ENCODE measurements at places on chromosomes 7 and 10.

GRCh38 chr10:15853800-15854199 is 6.5 kb downstream of the MINDY3 start:
- H3K4me1 ChIP-seq = no peaks in the 10 kb centered on the region
- H3K36me3 ChIP-seq = no peaks in the 10 kb centered on the region
- H3K27ac ChIP-seq = no peak overlapping the region
- H3K4me3 ChIP-seq = no peak overlapping the region
- no peaks in the 10 kb centered on the region for H3K27me3 ChIP-seq

DNA sequence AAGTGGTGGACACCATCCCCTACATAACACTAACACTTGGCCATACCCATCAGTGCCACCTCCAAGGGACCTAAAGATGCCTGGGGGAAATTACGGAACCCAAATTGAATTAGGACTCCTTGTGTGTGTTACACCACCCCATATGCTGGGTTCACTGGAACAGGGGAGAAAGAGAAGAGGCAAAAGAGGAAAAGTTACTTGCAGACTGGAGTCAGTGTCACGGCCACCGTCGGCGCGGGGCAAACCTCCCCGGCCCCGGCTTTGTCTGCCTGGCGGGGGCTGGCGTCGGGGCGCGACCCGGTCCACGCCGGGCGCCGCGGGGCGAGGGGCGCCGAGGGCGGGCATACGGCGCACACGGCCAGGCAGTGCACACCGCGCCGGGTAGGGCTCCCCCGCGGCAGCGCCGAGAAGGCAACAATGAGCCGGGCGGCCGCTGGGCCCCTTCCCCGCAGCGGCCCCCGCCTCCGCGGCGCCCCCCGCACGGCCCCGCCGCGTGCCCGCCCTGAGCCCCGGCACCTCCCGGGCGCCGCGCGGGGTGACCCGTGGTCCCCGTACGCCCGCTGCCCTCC is 171.1 kb downstream of the FAM107B start:
- peaks cover 11% of the 10 kb centered on the region for H3K4me1 ChIP-seq
- H3K36me3 ChIP-seq = peaks cover 10% of the 10 kb centered on the region
- H3K27me3 ChIP-seq = no peaks in the 10 kb centered on the region

DNA sequence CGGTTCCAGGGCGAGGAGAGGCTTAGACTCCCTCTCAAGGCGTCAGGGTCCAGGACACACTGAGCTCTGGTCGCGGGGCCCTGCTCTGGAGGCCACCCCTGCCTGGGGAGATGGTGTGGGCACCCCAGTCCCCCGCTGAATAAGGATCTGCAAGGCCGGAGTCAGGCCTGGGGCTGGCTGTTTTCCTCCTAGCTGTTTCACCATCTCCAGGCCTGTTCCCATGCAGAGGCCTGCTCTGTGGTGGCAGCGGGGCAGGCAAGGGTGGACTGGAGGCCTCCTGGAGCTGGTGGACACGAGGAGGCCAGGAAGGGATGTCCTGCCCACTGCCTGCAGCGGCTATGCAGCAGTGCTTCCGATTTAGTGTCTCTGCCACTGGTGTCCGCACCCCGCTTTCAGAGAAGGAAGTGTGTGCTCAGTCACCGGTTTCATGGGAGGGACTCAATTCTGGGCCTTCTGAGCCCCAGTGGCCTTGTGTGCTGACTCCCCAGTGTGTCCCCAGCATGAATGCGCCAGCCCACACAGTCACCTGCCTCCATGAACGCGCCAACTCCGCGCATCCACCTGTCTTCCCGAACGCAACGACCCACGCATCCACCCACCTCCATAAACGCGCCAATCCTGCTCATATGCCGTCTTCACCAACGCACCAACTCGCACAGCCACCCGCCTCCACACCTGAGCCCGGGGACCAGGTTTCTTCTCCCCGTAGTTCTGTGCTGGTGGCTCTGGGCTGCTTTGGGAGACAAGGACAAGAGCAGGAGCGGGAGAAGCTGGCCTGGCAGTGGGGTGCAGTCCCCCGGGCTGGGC is 14.5 kb upstream of the GPR146 start:
- H3K27me3 ChIP-seq = no peaks in the 10 kb centered on the region
- no peak overlapping the region for H3K4me3 ChIP-seq
- peaks cover 40% of the 10 kb centered on the region for H3K4me1 ChIP-seq
- peaks cover 37% of the 10 kb centered on the region for H3K36me3 ChIP-seq

GRCh38 chr7:85039196-85039923 is 147.5 kb downstream of the SEMA3D start:
- DNase-seq = no peak
- no peak overlapping the region for H3K4me3 ChIP-seq
- no peaks in the 10 kb centered on the region for H3K4me1 ChIP-seq
- H3K36me3 ChIP-seq = no peaks in the 10 kb centered on the region
- H3K27me3 ChIP-seq = no peaks in the 10 kb centered on the region
- H3K27ac ChIP-seq = no peak overlapping the region

GRCh38 chr10:116198676-116199035 is 74.3 kb downstream of the GFRA1 start:
- H3K27ac ChIP-seq = no peak overlapping the region
- no peaks in the 10 kb centered on the region for H3K27me3 ChIP-seq
- no peak overlapping the region for H3K4me3 ChIP-seq
- H3K4me1 ChIP-seq = no peaks in the 10 kb centered on the region

DNA sequence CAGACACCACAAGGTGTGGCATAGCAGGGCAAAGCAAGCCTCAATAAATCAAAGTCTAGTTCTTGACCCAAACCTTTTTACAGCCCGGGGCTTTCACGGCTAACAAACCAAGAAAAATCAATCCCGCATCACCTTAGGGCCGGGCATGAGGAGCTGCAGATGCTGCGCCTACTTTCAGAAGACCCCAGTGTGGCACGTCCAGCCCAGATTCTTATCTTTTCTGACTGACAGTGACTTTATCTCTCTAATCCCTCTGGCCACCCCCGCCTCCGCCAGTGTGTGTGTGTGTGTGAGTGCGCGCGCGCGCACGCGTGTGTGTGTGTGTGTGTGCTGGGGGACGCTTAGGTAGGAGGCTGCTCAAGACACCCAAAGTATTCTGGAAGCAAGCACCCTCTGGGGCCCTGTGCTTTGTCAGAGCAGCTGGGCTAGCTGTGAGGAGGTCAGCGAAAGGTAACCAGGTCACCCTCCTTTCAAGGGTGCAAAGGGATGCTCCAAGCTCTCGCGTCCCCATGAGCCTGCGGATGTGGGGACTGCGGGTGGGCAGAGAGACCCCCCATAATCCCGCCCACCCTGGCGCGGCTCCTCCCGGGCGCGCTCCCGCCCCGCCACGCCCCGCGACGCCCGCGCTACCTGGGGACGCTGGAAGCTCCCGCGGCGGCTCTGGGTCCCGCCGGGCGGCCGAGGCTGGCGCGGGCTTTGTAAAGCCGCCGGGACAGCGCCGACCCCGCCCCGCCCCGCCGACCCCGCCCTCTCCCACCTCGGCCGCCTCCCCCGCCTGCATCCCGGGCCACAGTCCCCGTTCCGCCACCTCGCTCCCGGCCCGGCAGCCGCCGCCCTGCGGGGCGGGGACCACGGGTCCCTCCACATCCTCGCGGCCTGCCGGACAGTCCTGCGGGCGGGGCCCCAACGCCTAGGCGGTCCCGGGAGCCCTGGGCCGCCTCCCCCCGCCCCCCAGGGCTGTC is 57.1 kb upstream of the RHOBTB1 start:
- peak; percentile 88 for DNase-seq
- H3K4me3 ChIP-seq = peak overlapping the region; percentile 59
- no peaks in the 10 kb centered on the region for H3K36me3 ChIP-seq
- H3K27me3 ChIP-seq = no peaks in the 10 kb centered on the region
- no peak overlapping the region for H3K27ac ChIP-seq
- peaks cover 8% of the 10 kb centered on the region for H3K4me1 ChIP-seq

DNA sequence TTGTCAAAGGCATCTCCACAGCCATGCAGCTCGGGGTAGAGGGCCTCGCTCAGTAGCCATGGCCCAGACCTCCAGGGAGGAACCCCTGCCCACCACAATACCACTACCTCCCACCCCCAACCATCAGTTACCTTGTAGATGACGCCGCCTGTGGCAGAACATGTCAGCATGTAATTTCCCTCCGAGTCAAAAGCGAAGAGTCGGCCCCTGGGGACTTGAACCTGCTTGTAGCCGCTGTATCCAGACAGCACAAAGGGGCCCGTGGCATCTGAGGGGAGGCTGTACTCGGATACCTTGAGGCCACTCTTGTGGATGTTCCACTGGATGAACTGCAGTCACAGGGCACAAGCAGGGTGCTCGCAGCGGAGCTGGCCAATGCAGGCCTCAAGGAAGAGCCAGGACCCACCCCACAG is 16.3 kb upstream of the CYREN start:
- peaks cover 66% of the 10 kb centered on the region for H3K36me3 ChIP-seq
- H3K4me3 ChIP-seq = no peak overlapping the region
- H3K4me1 ChIP-seq = no peaks in the 10 kb centered on the region
- DNase-seq = no peak

DNA sequence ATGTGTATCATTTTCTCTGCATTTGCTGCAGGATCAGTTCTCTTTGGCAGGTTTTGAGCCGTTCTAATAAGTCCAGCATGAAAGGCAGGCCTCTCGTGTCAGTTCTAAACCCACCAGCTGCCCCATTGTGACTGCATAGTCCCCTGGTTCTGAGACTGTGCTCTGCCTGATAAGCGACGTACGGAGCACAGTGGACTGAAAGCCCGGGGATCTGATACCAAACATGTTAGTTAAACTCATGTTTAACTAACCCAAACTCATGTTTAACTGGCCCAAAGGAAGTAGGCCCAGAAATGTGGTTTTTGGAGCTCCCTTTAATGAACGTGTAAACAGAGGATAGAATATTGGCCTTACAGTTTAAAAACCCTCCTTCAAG is 98.0 kb upstream of the PDCD4 start:
- H3K4me1 ChIP-seq = no peaks in the 10 kb centered on the region
- no peaks in the 10 kb centered on the region for H3K36me3 ChIP-seq
- H3K27me3 ChIP-seq = no peaks in the 10 kb centered on the region
- no peak for DNase-seq
- H3K27ac ChIP-seq = no peak overlapping the region

DNA sequence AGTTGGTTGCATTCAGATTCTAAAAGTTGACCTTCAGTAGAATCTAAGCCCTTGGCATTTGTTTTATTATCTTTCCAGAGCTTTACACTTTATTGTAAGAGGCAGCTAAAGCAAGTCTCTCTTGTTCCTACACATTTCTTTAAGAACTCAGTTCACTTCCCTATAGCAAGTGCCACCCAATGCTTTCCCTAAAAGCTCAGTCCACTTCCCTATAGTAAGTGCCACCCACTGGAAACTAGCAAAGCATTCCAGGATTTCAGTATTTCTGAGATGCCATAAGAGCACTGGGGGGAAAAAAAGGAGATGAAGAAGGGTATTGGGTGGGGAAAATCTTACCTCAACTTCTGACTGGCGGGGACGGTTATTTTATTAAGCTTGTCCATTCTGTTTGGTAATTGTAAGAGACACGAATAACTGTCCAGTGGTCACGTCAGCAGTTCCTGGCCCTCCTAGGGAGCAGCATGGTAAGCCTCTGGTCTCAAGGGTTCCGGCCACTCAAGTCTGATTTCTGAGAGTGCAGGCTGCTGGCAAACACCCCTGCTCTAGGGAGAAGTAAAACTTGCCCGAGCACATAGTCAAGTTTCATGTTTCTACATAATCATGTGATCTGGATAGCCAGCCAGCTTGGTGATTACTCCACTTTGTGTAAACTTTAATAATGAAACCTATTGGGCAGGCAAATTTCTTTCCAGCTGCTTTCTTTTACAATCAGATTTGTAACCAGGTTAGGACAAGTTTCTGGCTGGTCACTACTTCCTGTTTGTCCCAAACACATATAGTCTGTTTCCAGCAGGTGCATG is at the start of gene BLNK:
Gene BLNK, minus strand, starts transcription at position 554 of the 800 bp plus-strand sequence. Its CDS starts 171 bp downstream, at position 383.
- no peaks in the 10 kb centered on the region for H3K36me3 ChIP-seq
- H3K4me3 ChIP-seq = no peak within 1 kb of the TSS
- H3K27ac ChIP-seq = no peak within 1 kb of the TSS
- no peaks in the 10 kb centered on the region for H3K4me1 ChIP-seq
- DNase-seq = no peak

DNA sequence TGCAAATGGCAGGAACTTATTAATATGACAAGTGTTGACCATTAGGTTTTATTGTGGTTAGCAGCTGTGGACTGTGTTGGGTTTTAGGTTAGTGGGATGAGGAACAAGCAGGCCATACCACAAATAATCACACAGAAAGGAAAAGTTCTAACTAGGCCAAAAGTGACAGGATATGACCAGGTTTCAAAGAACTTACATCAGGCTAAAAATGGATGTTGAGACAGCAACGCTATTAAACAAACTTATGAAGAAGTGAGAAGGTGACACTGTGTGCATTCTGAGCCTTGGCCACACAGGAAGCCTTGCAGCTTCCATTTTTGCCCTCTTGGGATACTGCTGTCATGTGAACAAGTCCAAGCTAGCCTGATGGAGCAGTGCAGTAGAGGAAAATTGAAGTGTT is 568.8 kb downstream of the HTR7 start:
- no peaks in the 10 kb centered on the region for H3K27me3 ChIP-seq
- no peaks in the 10 kb centered on the region for H3K36me3 ChIP-seq
- H3K4me1 ChIP-seq = no peaks in the 10 kb centered on the region
- no peak overlapping the region for H3K27ac ChIP-seq
- DNase-seq = no peak
- no peak overlapping the region for H3K4me3 ChIP-seq

DNA sequence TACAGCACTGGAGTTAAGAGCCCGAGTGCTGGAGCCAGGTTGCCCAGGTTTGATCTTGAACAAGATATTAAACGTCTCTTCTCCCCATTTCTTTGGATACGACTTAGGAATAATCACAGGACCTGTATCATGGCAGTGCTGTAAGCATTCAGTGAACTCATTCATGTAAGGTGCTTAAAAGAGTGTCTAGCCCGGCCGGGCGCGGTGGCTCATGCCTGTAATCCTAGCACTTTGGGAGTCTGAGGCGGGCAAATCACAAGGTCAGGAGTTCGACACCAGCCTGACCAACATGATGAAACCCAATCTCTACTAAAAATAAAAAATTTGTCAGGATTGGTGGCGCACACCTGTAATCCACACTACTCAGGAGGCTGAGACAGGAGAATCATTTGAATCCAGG is 40.8 kb downstream of the CHST15 start:
- peaks cover 7% of the 10 kb centered on the region for H3K36me3 ChIP-seq
- H3K27me3 ChIP-seq = no peaks in the 10 kb centered on the region
- no peak for DNase-seq
- H3K4me3 ChIP-seq = no peak overlapping the region
- no peak overlapping the region for H3K27ac ChIP-seq
- peaks cover 23% of the 10 kb centered on the region for H3K4me1 ChIP-seq

GRCh38 chr10:30185341-30185740 is 126.0 kb upstream of the JCAD start:
- H3K4me1 ChIP-seq = peaks cover 18% of the 10 kb centered on the region
- DNase-seq = no peak
- no peaks in the 10 kb centered on the region for H3K27me3 ChIP-seq
- no peak overlapping the region for H3K4me3 ChIP-seq
- no peak overlapping the region for H3K27ac ChIP-seq
- no peaks in the 10 kb centered on the region for H3K36me3 ChIP-seq

DNA sequence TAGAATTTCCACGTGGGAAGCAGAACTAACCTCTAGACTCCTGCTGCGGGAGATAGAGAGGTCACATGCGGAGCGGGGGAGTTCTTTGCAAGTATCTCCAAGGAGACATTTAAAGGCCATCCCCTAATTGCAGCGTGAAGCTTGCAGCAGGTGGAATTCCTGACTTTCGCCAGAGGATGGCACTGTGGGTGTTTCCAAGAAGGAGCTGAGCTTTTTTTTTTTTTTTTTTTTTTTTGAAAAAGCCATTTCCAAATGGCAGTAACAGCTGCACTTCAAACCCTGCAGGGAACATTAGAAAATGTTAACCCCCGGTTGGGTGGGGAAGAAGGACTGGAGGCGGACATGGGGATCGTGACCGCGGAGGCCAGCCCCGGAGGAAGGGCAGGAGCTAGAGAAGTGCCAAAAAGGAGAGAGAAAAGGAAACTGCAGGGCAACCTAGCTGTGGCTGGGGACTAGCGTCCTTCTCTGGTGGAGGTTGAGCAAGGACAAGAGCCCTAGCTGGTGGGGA is 487.7 kb downstream of the TYW1 start:
- DNase-seq = peak; percentile 95
- H3K4me3 ChIP-seq = peak overlapping the region; percentile 26
- H3K36me3 ChIP-seq = no peaks in the 10 kb centered on the region
- H3K27ac ChIP-seq = no peak overlapping the region
